ENCODE measurements at places on chromosomes 12 and 14.

GRCh38 chr12:39878753-39879152 is 227.1 kb downstream of the SLC2A13 start:
- DNase-seq, result no peak

DNA sequence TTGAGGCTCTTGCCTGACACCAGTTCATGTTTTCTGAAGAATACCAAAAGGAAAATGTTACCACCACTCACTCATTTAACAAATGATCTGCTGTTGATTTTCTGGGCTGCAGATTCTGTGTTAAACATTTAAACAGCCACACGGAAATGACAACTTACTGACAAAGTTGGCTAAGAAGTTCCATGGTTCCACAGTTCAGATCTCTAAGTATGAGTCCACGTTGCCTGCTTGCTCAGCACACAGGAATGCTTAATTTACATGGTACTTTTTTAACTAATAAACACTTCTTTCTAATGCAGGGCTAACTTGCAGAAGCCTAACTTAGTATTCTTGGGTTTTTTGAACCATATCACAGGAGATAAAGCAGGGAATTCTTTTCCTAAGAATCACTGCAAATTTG is 34.7 kb downstream of the PTGER2 start:
- DNase-seq, result no peak

- DNase-seq, result no peak
Measured at GRCh38 chr12:109295764-109296425, 13.2 kb downstream of the FOXN4 start.

GRCh38 chr12:20602641-20603391 is 92.3 kb upstream of the SLCO1C1 start:
- DNase-seq, result no peak

Data from GM04503 (cell line).